Activated gamma-delta T cell treated with Interleukin-2 at 50 U/mL for 16 hours (primary cell): ENCODE measurements at places on chromosomes 6 and 20.

DNA sequence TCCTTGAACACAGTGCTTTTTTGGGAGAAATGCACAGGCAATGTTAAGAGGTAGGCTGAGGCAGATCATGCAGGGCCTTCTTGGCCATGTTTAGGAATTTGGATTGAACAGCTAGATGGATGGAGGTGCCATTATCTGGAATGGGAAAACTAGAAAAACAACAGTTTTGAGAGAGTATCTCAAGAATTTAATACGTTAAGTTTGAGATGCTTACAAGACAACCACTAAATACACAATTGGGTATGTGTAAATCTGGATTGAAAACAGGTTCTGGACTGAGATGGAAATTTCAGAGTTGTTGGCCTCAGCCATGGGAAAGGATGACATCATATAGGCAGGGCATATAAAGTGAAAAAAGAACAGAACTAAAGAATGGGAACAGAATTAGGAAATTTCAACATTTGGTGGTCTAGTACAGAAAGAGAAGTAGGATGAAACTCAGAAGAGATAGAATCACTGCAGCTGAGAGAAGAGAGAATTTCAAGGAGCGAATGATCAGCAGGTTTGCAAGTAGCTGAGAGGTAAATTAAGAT is 37.1 kb downstream of the NCOA7 start:
- DNase-seq: no peak

DNA sequence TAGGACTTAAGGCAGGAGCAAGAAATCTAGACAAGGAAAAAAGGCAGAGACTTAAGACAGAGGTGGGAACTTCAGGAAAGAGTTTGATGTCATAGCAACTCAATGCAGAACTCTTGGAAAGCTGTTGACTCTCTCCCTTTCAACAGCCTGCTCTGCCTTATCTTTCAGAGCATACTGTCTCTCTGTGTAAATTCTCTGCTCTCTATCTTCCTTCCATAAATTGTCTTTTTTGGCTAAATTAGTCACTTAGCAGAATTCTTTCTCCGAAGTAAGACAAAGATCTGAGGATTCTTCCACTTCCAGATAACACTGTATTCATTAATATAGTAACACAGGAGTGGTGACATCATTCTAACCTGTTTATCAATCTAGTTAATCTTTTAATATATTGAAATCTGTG is 80.2 kb downstream of the PLG start:
- no peak for DNase-seq

DNA sequence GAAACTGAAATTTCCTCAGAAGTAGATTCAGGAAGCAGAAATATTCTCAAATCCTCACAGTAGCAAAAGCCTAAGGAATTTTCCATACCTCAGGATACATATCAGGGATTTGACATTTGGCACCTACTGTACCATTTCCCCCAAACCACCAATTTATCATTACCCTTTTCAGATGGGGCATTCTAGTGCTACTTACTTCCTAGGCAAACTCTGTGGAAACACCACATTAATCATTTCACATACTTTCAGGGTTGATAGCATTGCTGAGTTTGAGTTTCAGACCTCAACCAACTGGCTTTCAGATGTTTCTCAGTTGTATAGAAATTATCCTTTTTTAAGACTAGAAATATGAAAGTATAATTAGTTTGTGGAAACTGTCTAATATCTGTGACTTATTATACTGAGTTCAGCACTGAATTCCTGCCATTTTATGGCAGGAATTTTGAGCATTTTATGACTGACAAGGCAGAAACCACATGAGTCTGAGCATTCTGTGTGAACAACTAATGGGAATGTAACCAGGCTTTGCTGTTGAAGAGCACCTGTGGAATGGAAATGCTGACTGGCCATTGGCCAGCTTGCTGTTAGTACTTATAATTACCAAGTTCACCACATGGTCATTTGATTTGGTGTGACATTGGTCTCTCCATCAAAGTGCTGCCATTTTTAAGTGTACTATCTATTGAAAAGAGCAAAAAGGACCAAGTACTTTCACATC is 35.1 kb upstream of the IRAK1BP1 start:
- DNase-seq: no peak

- DNase-seq: no peak
Observed at GRCh38 chr20:38202153-38202981, 37.3 kb upstream of the TGM2 start.

- no peak for DNase-seq
Observed at GRCh38 chr6:126766820-126767219, 351.7 kb upstream of the RSPO3 start.

DNA sequence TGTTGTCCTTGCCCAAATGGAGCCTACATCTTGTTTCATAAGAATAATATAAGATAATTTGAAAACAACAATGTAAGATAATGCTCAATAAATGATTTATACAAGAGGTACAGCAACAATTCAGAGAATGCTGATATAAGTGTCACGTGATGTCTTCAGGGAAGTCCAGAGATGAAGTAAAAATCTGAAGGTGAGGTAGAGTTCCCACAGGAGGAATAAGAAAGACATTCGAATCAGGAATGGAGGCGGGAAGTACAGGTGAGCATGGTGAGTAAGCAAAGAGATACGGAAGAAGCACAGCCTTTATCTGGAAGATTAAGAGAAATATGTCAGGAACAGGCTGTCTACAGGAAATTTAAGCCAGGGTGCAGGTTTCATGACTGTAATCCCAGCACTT is 165.9 kb upstream of the MARCKS start:
- no peak for DNase-seq
